ENCODE measurements at places on chromosomes 2 and 18. TPM values are rescaled to one million over a fixed set of nuclear protein-coding genes. Genes with fewer than 3 reads are reported as not detected.

- no peak for DNase-seq
Observed at GRCh38 chr2:69188182-69188900, 175.4 kb downstream of the ANTXR1 start.

The TDRD15 gene
- total RNA-seq, result not detected

- no peak for DNase-seq
Observed at GRCh38 chr2:111896576-111896975, 1.8 kb upstream of the MERTK start.

- peak; percentile 61 for DNase-seq
Observed at GRCh38 chr2:217897816-217898806, 104.7 kb downstream of the TNS1 start.

GRCh38 chr2:240997141-240997855 is 1.1 kb upstream of the SNED1 start:
- DNase-seq, result no peak

GRCh38 chr2:15369129-15369528 is 192.0 kb downstream of the NBAS start:
- no peak for DNase-seq

DNA sequence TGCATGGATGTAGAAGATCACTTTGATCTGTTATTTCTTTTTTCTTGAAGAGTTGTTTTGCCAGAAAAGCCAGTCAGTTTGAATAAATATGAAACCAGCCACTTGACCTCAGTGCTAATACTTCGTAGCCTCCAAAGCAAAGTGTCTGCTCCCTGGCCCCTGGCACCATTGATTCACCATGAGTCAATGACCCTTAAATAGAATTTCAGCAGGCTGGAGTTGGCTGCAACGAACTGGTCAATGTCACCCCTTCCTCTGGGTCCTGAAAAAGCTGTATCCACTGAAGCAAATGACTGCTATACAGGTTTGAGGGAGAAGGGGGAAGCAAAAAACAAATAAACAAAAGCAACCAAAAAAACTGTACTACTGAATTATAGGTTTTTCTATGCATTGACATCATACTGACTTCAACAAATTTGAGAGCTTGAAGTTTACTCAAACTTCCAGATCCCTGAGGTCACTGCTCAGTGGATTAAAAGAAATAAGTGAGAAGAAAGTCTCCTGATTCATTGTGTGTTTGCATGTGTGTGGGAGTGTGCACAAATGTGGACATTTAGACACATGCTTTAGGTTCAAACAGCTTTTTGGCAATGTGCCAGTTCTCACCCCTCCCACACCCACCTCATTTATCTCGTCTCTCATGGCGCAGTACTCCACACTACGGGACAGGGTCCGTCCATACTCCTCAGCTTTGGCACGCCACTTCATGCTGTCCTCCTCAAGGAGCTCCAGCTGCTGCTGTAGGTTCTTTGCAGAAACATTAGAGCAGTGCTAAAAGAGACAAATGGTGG is 58.1 kb upstream of the TTN start:
- DNase-seq, result no peak

The CHRNG gene
- not detected for total RNA-seq

DNA sequence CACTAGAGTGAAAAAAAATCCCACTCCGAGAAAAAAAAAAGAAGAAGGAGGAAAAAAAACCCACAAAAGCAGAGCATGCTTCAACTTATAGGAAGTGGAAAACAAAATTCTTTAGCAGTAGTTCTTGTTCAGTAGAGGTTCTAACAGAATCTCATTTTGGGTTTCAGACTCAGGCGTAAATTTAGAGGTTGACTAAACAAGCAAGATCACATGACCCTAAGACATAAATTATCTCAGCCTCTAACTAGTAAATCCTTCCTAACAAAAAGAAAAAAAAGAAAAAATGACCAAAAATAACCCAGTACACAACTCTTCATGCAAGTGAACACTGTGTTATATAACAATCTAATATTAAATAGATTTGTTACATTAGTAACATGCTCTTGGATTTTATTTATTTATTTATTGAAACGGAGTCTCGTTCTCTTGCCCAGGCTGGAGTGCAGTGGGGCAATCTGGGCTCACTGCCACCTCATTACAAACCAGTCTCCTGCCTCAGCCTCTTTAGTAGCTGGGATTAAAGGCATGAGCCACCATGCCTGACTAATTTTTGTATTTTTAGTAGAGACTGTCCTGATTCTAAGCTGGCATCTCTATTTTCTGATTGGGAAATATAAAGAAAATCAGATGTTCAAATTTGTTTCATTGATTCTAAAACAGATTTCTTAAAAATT is 35.4 kb downstream of the PPP4R3B start:
- no peak for DNase-seq

DNA sequence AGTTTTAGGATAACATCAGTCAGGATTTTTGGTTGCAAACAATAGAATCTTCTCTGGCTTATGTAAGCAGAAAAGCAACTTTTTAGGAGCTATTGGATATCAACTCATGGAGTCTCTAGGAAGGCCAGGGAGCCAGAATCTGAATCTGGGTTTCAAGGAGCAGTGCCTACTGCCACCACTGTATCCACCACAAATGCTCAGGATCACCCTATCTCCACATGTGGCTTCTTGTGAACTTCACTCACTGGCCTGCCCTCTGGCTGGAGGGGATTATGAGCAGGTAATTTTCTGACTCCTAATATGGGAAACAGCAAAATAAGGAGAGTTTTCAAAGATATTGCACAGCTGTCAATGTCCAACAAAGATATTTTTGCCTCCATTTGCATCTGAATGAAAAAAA is 142.9 kb downstream of the PKP4 start:
- no peak for DNase-seq

GRCh38 chr2:9076210-9076609 is 72.7 kb upstream of the MBOAT2 start:
- no peak for DNase-seq

DNA sequence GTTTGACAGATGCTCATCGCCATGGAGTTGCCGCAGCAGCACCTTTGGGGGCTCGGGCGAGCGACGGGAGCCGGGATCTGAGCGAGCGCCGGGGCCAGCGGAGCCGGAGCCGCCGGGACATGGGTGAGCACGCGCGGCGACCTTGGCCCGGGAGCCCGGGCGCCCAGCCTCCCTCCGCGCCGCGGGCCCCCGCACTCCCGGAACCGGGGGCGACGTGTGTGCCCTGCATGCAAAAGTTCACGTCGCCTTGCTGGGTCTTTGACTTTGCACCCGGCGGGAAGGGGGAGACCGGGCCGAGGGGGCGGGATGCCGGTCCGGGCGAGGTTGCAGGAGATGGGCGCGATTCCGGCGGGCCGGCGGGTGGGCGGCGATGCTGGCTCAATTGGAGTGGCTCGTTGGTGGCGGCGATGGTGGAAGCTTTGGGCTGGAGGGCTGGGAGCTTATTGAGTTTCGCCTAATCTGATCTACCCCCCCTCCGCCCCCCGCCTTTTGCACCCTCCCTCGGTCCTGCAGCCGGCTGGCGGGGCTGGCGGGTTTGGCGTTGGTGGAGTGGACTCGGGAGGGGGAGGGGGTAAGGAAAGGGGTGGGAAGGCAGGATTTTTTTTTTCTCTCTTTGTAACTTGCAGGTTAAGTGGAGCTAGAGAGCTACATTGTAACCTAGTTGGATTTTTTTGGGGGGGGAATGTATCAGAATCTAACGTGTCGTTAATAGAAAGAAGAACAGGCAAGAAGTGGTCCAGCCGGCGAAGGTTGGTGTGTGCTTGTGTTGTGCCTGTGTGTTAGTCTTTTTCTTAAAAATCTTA is at the start of gene SETBP1:
Gene SETBP1, plus strand, starts transcription at position 616 of the 803 bp plus-strand sequence. CDS start 20,459 bp downstream, outside the sequence.
- DNase-seq, result no peak

All from HT-29 (cell line).